T-helper 17 cell (primary cell): ENCODE measurements at places on chromosomes 1 and 21.

DNA sequence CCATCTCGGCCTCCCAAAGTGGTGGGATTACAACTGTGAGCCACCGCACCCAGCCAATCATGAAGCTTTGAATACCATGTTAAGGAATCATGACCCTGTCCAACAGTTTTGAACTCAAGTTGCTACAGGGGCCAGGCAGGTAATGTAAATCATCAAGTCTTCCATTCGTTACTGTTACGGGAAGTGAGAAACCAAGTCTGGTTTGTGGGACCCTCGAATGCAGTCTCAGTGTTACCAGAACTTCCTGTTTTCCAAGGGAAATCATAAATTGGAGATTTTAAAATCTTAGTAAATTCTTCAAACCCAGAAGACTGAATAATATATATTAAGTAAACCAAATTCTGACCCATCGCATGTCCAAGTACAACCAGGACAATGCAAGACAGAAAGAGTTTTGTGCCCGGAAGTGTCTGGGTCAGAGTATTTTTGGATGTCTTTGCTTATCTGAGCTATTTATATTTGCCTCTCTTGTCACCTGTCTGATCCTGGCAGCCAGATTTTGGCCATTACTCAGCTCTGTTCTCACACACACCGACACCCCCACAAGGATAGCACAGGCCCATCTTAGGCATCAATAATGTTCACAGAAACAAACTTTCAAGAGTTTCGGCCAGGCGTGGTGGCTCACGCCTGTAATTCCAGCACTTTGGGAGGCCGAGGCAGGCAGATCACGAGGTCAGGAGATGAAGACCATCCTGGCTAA, 8.8 kb downstream of the ATP5IF1 start:
- no peak for DNase-seq

DNA sequence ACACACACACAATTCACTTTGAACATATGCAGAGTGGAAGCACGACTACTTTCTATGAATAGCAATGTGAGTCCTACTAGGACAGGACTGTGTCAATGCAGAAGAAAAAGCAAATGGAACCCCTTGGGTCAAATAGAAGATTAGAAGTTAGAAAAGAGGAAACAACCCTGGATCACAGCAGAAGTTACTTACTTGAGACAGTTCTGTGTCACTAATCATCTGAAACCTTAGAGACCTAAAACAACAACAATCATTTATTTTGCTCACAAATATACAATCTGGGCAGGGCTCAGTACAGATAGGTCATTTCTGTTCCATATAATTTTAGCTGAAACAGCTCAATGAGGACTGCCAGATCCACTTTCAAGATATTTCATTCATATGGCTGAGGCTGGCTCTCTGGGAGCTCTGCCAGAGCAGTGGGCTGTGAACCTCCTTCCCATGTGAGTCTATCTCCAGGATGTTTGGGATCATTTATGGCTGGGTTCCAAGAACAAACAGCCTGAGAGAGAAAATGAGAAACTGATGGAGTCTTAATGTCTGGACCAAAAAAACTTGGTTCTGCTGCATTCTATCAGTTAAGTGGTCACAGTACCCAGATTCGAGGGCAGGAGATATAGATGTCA, 42.5 kb upstream of the IL10 start:
- no peak for DNase-seq

GRCh38 chr1:158121604-158122254, 59.0 kb upstream of the CD1D start:
- no peak for DNase-seq

- DNase-seq, result no peak
Measured at GRCh38 chr1:68586766-68587165, 89.9 kb upstream of the DEPDC1 start.

DNA sequence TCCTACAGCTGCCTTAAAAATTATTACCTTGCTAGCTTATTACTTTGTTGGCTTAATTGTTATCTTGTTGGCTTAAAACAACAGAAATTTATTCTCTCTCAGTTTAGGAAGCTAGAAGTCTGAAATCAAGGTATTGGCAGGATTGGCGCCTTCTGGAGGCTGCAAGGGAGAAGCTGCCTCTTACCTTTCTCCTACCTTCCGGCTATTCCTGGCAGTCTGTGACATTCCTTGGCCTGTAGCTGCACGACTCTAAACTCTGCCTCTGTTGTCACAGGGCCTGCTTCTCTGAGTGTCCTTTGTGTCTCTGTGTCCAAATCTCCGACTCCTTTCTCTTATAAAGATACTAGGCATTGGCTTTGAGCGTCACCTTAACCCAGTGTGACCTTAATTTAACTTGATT, 579.9 kb upstream of the B3GALT2 start:
- DNase-seq, result no peak

- no peak for DNase-seq
Measured at GRCh38 chr1:114522264-114522575, 11.2 kb upstream of the TRIM33 start.

DNA sequence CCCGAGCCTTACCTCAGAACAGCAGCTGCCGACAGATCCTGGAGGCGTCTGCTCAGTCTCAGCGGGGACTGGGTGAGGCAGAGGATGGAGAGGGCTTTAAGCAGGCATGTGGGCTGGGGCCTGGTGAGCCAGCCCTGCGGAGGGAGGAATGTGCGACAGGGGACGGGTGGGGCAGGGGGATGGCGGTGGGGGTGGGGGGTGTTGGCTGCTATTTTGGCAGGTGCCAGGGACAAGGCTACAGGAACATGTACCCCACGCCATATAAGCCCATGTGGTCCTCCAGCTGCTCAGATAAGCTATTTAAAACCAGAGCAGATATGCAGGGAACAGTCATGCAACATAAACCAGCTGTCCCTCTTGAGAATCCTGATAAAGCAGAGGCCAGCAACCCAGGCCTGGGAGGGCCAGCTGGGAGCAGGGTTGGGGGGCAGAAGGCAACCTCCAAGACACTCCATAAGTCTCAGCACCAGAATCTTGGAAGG, at the start of gene TNNT2:
Gene TNNT2 (minus strand): TSS at position 70 of the 482 bp plus-strand sequence. CDS start 4,426 bp downstream, outside the sequence.
- no peak for DNase-seq

- no peak for DNase-seq
Measured at GRCh38 chr1:59625384-59625783, 189.4 kb upstream of the HOOK1 start.

DNA sequence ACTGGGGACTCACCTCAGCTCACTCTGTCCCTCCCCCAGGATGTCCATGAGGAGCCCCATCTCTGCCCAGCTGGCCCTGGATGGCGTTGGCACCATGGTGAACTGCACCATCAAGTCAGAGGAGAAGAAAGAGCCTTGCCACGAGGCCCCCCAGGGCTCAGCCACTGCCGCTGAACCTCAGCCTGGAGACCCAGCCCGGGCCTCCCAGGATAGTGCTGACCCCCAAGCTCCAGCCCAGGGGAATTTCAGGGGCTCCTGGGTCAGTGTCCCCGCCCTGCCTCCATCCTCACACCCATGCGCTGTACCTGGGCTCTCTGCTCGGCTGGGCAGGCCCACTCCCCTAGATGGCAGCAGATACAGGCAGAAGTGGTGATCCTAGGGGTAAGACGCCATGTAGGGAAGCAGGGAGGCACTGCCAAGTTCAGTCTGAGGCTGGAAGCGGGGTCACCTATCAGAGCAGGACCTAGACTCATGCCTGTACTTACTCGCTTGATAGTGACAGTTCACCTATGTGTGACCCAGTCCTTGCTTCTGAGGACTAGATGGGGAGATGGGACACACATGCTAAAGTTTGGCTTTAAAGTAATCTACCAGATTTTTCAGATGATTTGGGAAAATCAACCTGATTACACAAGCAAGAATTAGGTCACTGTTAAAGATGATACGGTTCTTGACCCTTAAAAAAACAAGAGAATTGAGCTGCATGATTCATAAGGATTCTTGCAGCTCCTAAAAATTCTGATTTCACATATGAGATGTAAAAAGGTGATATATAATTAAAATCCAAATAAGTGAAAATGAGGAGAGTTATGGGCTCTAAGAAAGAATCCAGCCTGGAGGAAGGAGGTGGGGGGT, 38.7 kb downstream of the ETNK2 start:
- no peak for DNase-seq

- no peak for DNase-seq
Measured at GRCh38 chr1:235315735-235316134, 12.2 kb downstream of the ARID4B start.

- no peak for DNase-seq
Measured at GRCh38 chr1:175317309-175317708, 124.7 kb upstream of the KIAA0040 start.

DNA sequence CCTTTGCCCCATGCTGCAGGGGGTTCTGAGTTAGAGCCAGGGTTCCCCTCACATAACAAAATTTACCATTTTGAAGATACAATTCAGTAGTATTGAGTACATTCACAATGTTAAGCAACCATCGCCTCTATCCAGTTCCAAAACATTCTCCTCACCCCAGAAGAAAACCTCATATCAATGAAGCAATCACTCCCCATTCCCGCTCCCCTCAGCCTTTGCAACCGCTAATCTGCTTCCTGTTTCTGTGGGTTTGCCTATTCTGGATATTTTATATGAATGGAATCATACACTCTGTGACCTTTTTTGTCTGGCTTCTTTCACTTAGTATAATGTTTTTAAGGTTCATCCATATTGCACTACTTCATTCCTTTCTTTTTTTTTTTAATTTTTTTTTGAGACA, 32.9 kb downstream of the SERINC2 start:
- no peak for DNase-seq

DNA sequence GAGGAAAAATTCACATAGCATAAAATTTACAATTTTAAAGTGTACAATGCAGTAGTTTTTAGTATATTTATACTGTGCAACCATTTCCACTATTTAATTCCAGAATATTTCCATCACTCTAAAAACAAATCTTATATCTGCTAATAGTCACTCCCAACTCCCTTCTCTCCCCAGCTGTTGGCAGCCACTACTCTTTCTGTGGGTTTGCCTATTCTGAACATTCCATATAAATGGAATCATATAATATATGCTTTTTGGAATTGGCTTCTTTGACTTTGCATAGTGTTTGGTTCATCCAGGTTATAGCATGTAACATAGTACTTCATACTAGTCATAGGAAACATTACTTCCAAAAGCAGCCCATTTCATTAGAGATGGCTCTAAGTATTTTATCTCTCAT, 25.0 kb upstream of the TMEM39B start:
- no peak for DNase-seq
